ENCODE measurements at places on chromosomes 11 and 22. TPM values are rescaled to one million over a fixed set of nuclear protein-coding genes. Genes with fewer than 3 reads are reported as not detected.

DNA sequence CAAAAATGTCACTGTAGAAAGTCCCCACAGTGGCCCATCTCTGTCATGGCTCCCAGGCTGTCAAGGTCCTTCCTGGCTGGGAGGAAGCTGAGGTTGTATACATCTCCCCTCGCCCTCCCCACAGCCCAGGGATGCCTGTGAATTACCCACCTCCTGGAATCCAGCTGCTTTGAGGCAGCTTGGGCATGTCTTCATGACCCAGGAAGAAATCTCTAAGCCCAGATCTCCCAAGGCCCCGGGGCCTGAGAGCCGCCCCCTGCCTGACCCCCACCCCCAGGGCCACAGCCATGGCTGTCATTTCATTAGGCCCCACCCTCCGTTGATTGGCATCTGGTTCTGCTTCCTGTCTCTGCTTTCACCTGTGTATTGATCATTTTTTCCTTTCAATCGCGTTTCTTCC lies 207.5 kb downstream of the TBC1D22A start:
- no peak for DNase-seq

Gene FAM111B
- total RNA-seq = 2.7 TPM

- DNase-seq = no peak
Observed at GRCh38 chr11:41868606-41869005, 409.2 kb upstream of the LRRC4C start.

DNA sequence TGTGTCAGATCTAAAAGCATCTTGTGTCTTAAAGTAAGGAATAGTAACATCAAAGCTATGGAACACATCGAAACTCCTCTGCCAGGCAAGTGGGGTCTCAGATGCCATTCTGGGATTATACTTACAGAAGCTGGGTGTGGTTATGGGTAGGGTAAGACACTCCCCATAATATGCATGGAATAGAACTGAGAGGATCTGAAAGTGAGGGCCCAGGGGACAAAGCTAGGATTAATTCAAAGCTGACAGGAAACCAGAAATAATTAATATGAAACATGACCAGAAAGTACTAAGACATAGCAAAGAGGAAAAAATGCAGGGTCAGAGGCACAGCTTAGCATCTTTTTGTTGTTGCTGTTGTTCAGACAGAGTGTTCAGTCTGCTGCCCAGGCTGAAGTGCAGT lies 40.2 kb upstream of the EED start:
- no peak for DNase-seq

Gene PHOX2A
- not detected for total RNA-seq

- no peak for DNase-seq
Observed at GRCh38 chr22:27881421-27881820, 37.6 kb downstream of the PITPNB start.

GRCh38 chr11:84524422-84525051 lies 1102.6 kb downstream of the DLG2 start:
- DNase-seq = no peak

Gene ZNF280B
- total RNA-seq = 2.1 TPM

DNA sequence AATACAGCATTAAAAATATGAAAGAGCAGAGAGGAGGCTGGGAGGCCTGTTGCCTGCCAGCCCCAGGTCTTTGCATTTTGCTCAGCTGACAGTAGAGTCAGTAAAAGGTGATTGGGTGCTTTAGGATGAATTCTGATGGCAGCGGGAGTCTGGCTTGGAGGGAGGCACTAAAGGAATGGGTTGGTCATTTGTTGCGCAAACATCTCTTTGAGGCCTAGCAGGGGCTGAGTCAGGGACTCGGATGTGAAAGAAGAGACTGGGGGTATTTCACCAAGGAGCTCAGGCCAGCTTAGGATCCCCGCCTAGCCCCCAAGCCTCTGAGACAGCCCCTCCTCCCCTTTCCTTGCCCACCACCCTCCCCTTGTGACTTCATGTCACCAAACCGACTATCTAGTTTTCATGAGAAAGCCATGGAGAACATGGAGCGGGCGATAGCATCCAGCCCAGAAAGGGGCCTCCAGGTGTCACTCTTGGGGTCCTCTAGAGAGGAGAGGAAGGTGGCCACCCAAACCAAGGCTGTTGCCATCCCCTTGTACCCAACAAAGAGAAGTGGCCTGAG lies 9.7 kb downstream of the DGKZ start:
- no peak for DNase-seq
